Esophagus (tissue), 2 donors: ENCODE measurements at places on chromosomes 16 and 17. TPM values are rescaled to one million over a fixed set of nuclear protein-coding genes. Genes with fewer than 3 reads are reported as not detected.

The SULT1A2 gene
- 0.05 TPM for polyA plus RNA-seq

The ATP2A3 gene
- polyA plus RNA-seq: 7.8 TPM

The FBXO39 gene
- 0.28 TPM for polyA plus RNA-seq

The CMTM2 gene
- 0.06 TPM for polyA plus RNA-seq

The CLEC18A gene
- polyA plus RNA-seq: 1.4 TPM

The TTYH2 gene
- polyA plus RNA-seq: 0.82 TPM

The C17orf107 gene
- polyA plus RNA-seq: 0.58 TPM

The MTHFSD gene
- 9.7 TPM for polyA plus RNA-seq
